ENCODE measurements at places on chromosomes 2 and 18.

GRCh38 chr2:72581560-72582181, 244.2 kb downstream of the EXOC6B start:
- no peak for DNase-seq

DNA sequence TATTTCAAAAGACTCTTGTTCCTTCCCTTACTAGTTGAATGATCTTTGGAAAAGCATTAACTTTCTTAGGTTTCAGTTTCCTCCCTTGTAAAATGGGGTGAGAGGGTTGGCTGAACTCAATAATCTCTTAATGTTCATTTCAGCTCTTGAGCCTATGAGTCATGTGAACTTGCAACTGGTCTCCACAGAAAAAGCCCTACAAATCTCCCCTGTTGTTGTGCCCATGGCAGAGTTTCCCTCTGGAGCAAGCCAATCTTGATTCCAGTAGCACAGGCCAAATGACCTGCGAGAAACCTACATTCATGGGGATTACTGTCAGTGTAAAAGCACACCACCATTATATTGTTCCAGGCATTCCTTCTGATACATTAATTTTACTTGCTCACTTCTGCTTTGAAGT, 388.9 kb downstream of the ALK start:
- peak; percentile 17 for DNase-seq

DNA sequence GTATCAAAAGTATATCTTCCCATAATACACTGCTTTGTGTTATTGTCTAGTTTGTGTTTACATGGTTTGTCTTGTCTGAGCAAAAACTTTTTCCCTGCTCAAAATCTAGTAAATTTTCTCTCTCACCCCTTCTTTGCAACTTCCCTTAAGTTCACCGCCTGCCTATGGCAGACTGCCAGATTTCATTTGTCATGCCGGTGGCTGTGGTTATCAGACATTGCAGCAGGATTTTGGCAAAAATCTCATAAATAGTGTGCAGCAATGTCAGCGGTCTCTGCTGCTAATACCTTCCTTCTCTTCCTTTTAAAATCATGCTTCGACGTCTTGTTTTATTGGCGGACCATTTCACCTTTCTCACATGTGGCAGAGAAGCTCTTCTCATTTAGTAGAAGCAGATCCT, 45.6 kb upstream of the TMEM178A start:
- DNase-seq, result peak; percentile 92

DNA sequence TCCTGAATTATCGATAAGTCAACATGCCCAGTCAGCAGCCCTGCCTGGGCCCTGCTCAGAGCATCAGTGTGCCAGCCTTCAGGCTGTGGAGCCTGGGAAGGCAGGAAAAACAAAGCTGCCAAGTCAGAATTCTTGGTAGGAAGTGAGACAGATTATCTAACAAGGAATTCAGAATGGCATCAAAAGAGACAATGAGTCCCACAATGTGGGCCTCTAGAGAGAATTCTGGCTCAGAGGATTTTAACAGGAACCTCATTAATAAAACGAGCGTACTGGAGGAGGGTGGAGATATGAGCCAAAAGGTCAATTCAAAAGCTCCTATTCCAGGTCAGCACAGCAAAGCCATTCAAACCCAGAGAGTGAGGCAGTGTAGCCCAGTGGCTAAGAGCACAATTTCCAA, 327.6 kb upstream of the MMADHC start:
- DNase-seq, result no peak

GRCh38 chr2:179049203-179049545, 763 bp downstream of the CCDC141 start:
- DNase-seq, result no peak

DNA sequence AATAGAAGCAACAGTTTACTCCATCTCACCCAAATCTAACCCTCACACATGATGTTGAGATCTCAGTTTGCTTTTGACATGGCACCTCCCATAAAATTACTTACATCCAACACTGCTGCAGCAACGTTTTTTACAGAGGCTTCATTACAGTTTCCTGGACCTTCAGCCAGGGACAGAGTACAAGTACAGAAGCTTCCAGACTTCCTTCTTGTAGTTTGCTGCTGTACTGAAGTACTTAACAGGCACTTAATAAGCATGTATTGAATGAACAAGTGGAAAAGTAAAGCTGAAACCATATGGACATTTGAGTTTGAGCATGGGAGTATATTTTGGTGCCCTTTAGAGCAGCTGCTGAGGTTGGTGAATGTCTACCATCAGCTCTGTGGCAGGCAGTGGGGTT, 514.2 kb downstream of the PTPRM start:
- no peak for DNase-seq

DNA sequence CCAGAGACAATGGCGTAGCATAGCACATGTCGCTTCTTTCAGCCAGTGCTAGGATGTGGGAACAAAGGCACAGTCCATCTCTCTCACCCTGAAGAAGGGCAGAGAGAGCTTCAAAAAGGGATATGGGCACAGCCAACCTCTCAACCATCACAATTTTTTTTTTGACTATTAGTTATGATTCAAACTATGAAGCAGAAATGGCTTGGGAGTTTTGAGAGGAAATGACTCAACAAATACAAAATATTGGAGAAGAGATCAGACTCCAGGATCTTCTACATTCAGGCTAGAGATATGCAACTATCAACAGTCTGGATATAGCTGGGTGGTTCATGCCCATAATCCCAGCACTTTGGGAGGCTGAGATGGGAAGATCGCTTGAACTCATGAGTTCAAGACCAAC, 109.1 kb downstream of the MCFD2 start:
- DNase-seq, result peak; percentile 83

GRCh38 chr2:222445227-222445626, 20.9 kb downstream of the SGPP2 start:
- DNase-seq, result peak; percentile 8

DNA sequence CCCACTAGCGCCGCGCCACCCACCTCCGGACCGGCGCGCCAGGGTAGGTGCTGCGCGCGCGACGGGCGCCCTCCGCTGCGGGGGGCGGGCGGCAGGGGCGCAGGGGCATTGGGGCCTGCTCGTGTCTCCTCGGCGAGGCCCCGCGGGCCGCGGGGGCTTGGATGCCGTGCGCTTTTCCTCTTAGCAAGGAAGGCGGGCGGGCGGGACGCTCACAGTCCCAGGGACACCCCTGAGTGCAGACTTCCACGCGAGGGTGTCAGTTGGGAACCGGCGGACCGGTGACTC, 748 bp downstream of the TWIST2 start:
- DNase-seq, result no peak

- no peak for DNase-seq
Measured at GRCh38 chr2:41981417-41981816, 66.4 kb upstream of the PKDCC start.

GRCh38 chr18:79644666-79645057, 34.9 kb upstream of the CTDP1 start:
- DNase-seq, result peak; percentile 37

DNA sequence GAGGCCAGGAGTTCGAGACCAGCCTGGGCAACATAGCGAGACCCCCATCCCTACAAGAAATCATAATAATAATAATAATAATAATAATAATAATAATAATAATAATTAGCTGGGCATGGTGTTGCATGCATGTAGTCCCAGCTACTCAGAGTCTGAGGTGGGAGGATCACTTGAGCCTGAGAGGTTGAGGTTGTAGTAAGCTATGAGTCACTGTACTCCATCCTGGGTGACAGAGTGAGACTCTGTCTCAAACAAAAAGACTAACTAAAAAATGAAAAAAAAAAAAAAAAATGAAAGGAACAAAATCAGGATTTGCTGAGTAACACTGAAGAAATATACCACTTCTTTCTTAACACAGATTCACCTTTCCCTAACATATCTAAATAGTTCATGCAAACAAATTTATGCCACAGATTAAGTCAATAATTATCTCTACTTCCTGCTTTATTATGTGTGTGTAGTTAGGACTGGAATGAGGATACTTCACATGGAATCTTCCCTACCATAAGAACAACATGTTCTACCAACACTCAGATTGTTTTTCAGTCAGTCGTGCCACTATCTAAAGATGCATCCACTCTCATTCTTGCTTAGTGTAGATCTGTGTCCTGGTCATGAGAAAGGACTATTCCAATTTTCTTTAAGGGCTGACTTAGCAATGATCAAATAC, 928.7 kb downstream of the SLC4A3 start:
- DNase-seq, result peak; percentile 23

GRCh38 chr2:113228991-113229716, 49.6 kb downstream of the PAX8 start:
- DNase-seq, result no peak

GRCh38 chr2:41806286-41806685, 241.5 kb upstream of the PKDCC start:
- no peak for DNase-seq

DNA sequence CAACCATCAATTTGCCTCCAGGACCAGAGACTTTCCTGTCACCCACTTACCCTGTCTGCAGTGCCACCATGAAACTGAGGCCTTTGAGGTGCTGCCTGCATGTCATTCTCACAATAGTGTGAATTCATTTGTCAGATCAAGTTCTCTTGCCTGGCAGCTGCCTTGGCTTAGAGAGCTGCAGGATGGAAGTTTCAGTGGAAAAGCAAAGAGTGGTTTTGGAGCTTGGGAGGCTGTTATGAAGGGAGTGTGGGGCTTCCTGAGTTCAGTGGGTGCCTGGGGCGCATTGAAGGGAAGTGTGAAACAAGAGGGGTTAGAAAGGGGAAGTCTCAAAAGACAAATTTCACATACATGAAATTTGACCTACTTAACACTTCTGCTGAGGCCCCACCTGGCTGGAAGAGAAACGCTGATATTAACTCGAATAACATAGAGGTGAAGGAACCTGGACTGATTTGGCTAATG, 7.9 kb upstream of the LBH start:
- no peak for DNase-seq

DNA sequence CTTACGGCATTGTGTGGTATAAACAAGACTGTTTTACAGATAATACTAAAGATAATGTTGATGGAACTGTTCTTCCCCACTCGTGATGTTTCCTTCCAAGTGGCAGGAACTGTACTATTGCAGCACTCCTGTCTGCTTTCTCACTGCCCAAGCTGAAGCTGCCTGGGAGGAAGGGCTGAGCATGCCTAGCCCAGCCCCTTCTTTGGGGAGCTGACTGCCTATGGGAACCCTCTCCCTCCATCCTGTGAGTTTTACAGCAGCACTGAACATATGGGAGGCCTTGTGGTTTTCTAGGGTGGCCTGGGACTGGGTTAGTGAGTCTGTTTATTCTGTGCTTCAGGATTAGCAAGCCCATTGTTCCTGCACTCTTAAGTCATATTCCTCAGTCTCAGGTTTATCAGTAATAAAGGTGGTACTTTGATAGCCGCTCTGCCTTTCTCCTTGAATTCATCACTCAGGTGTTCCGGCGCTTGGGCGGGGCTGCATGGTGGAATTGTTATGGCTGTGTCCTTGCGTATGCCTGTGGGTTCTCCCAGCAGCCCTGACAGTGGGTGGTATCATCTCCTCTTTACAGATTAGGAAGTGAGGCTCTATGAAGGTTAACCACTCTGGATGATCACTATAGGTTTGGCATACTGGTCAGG, 379.7 kb downstream of the PTPRM start:
- peak; percentile 88 for DNase-seq

GRCh38 chr2:10765914-10766313, 44.5 kb downstream of the ATP6V1C2 start:
- no peak for DNase-seq

DNA sequence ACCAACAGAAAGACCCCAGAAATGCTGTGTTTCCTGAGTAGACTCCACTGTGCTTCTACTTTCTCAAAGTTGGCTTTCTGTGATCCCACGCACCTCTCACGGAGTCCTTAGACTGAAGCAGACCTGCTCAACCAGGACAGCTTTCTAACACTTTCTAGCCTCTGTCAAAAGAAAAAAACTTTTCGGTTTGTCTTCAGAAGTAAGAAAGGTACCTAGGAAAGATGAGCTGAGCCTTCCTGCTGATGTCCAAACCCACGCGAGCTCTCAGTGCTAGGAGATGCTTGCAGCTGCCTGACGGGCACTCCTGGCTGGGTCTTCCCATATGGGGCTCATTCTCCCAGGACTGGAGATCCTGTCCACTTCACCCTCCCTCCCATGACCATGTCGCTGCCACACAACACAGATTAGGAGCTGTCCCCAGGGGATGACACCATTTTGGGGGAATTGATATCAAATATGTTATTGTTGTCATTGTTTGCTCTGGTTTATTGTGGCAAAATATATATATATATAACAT, 49.2 kb upstream of the DAPL1 start:
- no peak for DNase-seq

DNA sequence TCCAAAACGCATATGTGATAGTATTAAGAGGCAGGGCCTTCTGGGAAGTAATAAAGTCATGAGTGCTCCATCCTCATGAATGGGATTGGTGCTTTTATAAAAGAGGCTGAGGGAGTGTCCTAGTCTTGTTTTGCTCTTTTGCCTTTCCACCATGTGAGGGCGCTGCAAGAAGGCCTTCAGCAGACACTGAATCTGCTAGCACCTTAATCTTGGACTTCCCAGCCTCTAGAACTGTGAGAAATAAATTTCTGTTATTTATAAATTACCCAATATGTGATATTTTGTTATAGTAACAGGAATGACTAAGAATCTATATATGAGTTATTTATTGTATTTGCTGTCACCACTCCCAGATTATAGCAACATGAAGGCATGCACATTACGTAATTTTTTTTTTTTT, 63.5 kb downstream of the PLA2R1 start:
- DNase-seq, result peak; percentile 6

DNA sequence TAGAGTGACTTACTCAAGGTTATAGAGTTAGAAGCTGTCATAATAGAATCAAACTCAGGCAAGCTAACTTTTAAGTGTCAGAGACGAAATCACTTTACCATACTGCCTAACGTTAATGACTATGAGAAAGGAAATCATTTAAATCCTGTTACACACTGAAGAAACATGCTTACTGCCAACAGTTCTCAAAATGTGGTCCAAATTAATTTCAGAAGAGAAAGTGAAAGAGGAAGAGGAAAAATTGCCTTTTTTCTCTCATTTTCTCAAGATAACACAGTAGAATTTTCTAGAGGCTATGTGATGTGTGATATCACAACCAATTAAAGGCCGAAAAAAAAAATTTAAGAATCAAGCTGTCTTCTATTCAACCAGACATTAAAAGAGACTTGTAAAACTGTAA, 1362.7 kb upstream of the CHAC2 start:
- DNase-seq, result no peak

DNA sequence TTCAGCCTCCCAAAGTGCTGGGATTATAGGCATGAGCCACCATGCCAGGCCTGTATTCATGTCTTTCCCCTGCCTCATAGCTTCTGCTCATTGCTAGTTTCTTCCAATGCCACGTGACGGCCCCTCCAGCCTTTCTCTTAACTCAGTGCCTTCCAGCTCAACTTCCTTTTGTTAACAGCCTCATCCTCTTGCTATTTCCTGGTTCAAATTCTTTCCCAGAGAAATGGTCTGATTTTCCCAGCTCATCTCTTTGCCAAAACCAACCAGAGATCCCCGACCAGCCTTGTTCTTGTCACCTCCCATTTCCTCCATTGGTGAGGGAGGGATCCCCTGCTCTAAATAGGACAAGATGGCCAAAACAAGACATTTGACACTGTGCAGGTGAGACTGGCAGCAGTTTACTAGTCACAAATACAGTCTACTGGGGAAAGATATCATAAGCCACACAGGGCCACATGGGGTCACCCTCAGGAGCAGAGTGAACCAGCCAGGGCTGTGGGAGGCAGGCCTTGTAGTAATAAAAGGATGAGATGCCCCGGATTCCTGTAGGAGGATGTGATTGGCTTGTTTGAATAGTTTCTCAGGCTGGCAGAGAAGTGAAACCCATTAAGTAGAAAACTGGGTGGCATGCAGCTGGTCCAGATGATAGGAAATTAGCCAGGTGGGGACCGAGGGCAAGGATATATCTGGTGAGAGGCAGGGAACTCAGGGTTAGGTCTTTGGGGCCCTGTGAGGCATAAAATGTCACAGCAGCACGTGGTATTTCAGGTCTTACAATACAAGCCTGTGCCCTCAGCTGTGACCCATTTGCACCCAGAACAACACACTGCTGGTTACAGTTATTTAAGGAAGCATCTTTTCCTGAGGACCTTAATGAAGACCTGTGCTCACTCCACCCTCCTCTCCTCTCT, 6.4 kb downstream of the CD207 start:
- DNase-seq, result peak; percentile 28
